Stimulated activated CD8-positive, alpha-beta memory T cell treated with anti-CD3 and anti-CD28 coated beads, Interleukin-4, amount 100 ng/mL, for 4 hours (primary cell): ENCODE measurements at places on chromosomes 5 and 9.

DNA sequence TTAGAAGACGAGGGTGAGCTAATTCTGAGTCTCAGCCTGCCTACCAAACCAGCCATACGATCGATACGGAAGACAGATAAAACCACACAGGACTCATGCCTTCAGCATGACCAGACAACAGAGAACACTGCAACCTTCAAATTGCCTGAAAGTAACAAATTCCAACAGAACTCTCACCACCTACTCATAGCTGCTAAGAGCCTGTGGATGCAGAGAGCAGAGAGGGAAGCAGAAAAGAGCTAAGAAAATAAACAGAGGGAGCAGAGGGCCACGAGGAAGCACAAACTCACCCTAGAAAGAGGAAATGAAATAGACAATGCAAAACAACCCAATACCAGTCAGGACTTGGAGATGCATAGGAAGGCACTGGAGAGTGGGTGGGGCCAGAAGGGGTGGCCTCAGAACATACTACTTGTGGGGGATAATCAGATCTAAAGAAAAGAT is 86.7 kb upstream of the TAS2R1 start:
- DNase-seq: no peak

GRCh38 chr9:113966394-113966793 is 90.3 kb downstream of the ZNF618 start:
- DNase-seq: no peak

DNA sequence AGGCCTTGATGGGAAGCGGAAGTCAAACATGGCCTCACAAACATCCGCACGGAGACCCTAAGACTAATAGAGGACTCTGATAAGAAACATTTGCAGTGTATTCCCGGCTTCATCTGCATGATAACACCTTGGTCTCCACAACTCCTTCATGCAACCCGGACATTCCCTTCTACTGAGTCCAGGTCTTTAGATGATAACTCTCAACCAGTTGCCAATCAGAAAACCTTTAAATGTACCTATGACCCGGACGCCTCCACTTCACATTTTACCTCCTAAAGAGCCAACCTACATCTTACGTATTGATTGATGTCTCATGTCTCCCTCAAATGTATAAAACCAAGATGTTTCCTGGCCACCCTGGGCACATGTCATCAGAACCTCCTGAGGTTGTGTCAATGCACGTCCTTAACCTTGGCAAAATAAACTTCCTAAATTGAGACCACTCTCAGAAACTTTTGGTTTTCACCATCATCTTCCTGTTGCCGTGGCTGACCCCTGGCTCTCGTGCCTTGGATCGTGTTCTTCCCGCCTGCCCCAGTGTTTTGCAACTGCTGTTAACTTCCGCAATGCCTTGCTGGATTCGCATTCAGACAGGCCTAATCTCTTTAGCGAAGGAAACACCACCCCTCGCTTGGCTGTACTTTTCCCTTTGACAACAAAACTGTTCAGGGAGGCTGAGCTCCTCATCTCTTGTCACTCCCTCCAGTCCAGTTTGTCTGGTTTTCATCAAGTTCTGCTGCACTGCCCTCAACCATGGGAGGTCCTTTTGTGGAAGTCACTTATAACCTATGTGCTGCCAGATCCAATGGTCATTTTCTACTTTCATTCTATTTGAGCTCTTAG is 1.1 kb upstream of the DAP start:
- no peak for DNase-seq

GRCh38 chr5:95908799-95909198 is 52.9 kb downstream of the ELL2 start:
- no peak for DNase-seq

DNA sequence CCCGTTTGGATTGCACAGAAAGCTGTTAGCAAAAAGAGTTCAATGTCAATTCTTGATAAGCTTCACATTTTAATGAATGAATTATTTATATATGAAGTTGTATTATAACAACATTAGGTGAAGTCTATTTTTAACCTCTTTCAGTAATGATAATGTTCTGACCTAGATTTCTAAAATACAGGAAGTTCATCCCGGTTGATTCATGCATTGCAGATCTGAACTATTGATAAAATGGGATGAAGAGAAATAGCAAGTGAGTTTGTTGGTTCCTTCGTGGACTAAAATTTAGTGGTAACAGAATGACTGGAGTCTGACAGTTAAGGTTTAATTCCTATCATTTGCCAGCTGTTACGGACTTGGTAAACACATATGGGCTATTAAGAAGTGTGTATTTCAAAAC is 180.5 kb downstream of the PCSK1 start:
- DNase-seq: no peak

- DNase-seq: no peak
Observed at GRCh38 chr5:128259607-128260021, 176.0 kb downstream of the SLC12A2 start.

GRCh38 chr5:1933364-1934055 is 50.8 kb upstream of the IRX4 start:
- no peak for DNase-seq

DNA sequence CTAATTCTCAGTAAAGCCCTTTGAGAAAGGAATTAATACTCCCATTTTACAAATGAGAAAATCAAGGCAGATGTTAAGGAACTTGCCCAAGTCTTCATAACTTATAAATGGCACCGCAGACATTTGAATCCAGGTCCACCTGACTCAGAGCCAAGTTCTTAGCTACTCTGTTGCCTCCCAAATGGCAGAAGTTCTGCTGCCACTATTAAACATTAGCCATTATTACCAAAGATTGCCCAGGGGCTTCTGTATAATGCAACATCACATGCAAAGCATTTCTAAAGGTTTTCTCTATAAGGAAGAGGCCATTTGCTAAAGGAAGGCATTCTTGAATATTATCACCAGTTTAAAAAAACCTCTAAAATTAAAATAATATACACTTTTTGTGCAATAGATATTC is 28.3 kb downstream of the TPD52L3 start:
- DNase-seq: no peak

DNA sequence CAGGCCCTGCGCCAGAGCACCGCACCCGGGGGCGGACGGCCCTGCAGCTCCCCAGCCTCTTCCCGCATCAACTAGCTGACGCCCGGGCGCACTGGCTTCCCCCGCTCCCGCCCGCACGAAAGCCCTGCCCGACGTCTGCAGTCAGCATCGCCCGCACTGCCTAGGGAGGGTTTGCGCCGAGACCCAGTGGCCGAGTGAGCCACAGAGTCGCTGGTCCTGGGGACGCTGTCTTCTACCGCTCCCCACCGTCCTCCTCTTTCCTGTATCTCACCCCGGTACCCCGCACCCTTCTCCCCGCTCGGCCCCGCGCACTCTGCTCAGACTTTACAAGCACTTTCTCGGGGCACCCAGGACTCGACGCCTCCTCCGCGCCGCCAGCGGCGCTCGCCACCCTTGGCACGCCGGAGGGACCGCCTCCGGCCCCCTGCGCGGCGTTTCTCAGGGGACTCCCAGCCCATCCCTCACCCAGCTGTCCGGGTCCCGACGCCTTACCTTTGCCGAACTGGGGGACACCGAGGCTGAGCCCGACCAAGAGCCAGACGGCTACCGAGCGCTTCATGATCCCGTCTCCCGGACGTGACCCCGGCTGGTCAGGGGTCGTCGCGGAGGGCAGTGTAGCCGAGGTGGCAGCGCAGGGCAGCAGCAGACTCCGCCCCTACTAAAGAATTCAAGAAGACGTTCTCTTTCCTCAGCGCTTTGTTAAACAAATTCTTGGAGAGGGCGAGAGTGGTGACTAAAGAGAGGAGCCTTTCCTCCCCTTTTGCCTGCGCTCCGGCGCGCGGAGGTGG is 670 bp downstream of the EDIL3 start:
- no peak for DNase-seq

- DNase-seq: no peak
Observed at GRCh38 chr5:179357031-179357430, 11.8 kb upstream of the ADAMTS2 start.

DNA sequence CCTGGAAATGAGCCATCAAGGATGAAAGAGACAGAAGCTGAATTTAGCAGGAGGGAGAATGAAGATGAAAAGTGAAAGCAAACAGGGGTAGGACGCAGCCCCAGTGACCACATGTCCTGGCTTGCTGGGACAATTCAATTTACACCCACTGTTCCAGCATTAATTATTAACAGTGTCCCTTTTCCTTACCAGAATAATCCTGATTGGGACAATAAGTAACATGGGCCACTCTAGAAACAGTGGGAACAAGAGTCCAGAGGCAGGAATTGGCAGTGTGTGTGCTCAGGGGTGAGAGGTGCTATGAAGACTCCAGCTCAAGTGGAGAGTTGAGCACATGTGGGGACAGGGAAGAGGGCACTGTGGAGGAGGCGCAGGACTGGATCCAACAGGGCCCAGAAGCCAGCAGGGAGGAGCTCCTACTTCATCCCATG is 147.1 kb downstream of the C5orf15 start:
- DNase-seq: no peak

DNA sequence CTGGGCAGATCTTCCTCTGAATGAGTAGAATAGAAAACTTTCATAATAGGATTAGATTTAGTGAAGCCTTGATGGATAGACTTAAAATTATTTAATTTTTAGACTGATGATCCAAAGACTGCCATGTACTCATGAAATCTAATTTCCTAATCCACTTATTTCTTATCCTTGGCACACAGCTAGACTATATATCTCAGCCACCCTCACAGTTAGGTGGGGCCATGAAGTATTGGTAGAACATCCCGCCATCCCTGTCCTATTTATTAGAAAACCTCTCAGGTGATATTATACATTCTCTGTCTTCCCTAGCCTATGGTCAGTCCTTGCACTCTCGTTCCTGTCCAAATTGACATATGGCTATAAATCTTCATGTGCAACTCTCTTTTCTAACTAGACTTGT is 110.9 kb downstream of the FAM170A start:
- no peak for DNase-seq

- no peak for DNase-seq
Observed at GRCh38 chr9:128540634-128541360, 11.6 kb upstream of the SPTAN1 start.

GRCh38 chr9:23677446-23677845 is 148.6 kb downstream of the ELAVL2 start:
- no peak for DNase-seq

GRCh38 chr5:115657881-115658233 is 32.0 kb upstream of the TMED7 start:
- no peak for DNase-seq

DNA sequence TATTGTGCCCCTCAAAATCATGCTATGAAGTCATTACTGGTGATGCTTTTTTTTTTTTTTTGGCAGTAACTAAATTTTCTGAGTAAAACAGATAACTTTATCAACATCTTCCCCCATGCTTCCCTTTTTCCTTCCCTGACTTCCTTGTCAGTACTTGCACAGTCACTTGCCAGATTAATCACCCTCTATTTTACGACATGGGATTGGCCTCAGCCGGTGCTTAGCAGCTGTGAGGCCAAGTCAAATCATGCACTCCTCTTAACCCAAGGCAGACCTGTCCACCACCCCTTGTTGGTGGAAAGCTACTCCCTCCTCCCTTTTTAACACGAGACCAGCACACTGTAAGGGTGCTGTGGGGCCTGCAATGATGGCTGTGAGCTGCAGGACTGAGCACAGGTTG is 118.0 kb upstream of the OTULINL start:
- no peak for DNase-seq

DNA sequence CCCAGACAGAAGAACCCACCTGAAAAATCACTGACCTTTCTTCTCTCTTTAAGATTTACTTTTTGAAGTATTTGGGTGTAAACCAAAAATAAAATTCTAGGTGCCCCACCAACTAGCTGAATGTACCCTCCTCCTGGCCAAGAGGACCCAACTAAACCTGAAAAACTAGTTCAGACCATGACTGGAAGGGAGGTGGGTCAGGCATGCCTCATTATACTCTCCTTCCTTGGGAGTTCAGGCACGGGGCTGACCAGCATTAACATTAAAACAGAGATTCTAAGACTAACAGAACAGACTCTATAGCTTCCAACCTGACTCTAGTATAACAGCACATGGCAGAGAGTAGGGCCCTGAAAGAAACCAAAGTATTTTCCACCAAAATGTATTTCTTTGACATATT is 61.4 kb downstream of the CERT1 start:
- DNase-seq: no peak

DNA sequence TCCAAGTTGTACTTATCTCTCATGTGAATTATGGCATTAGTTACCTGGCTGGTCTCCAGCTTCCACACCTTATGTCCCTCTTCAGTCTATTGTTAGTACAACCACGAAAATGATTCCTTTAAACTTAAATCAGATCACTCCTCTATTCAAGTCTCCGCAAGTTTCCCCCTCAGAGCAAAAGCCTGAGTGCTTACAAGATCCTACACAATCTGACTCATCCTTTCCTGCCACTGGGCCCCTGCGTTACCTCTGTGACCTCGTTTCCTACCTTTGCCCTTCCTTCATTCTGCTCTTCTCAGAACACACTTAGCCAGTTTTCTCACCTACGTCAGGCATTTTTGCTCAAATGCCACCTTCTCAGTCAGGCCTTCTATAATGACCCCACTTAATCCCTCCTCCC is 45.1 kb upstream of the GLIS3 start:
- DNase-seq: no peak
